T-helper 22 cell (primary cell): ENCODE measurements at places on chromosomes 5 and 9.

DNA sequence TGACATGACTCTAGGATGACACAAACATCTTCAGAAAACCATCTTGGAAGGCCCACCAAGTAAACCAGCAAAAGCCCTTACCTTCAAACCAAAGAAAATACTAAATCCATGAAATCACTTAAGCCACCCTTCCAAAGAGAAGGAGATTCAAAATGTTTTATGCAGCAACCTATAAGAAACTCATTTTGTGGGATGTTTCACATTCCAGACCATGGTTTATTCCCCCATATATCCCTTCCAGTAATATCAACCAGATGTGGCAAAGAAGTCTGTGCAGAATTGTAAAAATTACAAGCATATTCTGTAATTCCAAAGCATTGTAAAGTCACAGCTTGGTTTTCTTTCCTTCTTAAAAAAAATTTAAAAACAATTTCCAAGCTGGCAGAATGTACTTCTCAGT, 117.4 kb downstream of the SLIT3 start:
- DNase-seq: no peak

- DNase-seq: no peak
Measured at GRCh38 chr5:169701910-169702451, 64.9 kb downstream of the DOCK2 start.

- no peak for DNase-seq
Measured at GRCh38 chr5:152869971-152870370, 464.9 kb upstream of the NMUR2 start.

- DNase-seq: no peak
Measured at GRCh38 chr9:92589923-92590322, 54.1 kb upstream of the ECM2 start.

DNA sequence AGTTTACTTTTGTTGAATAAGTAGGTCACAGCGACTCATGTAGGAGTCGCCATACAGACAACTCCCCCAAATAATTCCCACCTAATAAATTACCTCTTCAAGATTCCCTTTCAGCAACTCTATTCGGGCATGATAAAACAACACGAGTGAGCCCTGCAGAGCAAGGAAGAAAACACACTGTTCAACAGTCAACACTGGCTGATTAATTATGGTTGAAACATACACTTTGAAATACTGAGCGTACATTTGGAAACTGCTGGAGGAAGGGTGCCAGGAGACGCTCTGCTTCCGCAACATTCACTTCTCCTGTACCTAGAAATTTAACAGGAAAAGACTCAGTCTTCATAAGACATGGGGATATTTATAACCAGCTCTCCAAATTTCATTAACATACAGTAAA, 117.5 kb downstream of the TTC39B start:
- no peak for DNase-seq

GRCh38 chr9:125428060-125428901, 166.7 kb downstream of the GAPVD1 start:
- DNase-seq: no peak

- DNase-seq: no peak
Measured at GRCh38 chr5:74587300-74587699, 53.2 kb downstream of the ENC1 start.

GRCh38 chr5:92849756-92850155, 731.3 kb downstream of the NR2F1-AS1 start:
- DNase-seq: no peak

DNA sequence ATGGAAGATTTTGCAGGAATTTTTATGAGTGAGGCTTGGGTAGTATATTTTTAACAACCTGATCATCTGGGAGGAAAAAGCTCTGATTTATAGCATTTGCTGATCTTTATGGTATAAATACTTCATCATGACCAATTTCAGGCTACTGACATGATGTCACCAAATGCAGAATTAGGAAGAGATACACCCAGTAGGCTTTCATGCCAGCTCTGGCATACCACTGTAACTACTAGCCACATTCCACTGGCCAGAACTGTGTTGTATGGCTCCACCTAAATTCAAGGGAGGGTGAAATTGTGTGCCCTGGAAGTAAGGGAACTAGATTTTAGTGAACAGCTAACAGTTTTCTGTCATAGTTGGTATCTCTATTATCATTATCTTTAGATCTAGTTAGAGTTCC, 17.6 kb downstream of the AP3S1 start:
- no peak for DNase-seq

GRCh38 chr5:179261301-179262125, 83.7 kb downstream of the ADAMTS2 start:
- DNase-seq: no peak

DNA sequence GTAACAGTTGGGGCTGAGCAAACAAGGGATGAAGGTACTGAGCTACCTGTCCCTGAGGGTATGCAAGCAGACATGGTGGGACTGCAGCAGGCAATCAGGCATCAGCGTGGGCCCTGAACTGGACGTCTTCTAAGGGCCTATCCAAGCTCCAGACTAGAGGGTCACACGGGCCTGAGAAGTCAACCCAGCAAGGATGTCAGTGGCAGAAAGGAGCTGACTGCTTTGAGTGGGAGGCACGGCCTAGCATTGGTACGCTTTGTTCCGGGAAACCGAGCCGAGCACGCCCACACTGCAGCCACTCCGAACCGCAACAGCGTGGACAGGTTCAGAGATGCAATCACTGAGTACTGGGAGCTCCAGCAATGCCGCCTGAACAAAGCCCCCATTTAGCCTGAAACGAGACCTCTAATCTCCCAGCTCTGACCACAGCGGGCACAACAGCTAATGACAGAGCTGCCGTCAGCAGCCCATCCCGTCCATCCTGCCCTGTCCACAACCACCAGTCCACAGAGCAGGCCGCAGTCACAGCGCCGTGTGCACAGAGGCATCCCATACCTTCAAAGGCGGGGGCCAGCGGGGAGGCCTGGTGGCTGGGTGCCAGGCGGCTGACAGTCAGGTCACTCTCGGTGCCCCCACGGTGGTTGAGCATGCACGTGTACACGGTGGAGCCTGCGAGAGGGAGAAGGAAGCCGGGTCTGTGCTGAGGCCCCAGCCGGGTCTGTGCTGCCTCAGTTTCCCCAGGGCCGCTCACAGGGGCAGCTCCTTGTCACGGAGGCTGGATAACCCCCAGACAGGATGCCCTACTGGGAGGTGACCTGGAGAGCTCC, 44.2 kb downstream of the SARDH start:
- no peak for DNase-seq

DNA sequence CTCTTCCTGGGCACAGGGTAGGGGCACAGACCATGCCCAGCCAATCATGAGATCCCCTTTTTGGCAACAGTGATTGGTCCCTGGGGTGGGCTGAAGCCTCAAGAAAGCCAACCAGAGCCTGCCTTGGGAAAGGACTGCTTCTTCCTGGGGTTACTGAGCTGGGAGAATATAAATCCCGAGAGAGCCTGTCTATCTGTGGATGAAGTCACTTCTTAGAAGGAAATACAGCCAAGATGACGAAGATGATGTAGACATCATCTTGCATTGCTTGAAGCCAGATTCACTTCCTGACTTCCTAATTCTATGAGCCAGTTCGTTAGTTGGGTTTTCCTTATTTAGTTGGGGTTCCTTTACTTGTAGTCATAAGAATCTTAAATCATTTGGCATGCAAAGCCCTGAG, 50.1 kb upstream of the PWWP2A start:
- DNase-seq: no peak

DNA sequence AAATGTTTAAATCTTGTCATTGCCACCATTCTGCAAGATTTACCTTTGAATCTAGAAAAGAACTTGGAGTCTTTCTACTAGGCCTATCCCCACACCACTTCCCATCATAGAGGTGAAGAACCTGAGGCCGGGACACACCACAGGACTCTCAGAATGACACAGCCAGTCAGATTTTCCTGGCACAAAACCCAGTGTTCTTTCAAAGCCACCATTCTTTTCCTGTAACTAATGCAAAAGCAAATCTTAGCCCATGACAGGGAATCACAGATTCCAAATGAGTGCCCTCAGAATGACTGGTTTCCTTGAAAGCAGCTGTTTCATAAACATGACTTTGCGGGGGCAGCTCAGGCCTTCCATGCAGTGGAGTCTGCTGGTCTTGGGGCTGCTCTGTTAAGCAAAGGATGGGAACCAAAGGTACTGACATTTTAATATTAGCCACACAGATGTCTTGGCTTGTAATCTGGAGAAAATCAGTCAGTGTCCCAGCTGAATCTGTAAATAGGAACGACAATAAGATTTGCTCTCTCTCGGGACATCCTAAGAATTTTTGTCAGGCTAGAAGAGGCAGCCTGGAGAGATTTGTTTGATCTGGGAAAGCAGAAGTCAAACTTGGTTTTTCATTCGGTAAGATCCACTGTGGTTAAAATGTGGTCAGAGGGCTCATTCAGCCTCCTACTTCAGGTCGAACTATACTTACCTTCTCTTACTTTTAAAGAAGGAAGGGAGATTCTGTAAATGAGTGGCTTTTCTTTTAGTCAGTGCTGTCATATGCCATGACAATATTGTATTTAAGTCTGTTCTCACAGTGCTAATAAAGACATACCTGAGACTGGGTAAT, 115.1 kb downstream of the PALM2AKAP2 start:
- DNase-seq: no peak

DNA sequence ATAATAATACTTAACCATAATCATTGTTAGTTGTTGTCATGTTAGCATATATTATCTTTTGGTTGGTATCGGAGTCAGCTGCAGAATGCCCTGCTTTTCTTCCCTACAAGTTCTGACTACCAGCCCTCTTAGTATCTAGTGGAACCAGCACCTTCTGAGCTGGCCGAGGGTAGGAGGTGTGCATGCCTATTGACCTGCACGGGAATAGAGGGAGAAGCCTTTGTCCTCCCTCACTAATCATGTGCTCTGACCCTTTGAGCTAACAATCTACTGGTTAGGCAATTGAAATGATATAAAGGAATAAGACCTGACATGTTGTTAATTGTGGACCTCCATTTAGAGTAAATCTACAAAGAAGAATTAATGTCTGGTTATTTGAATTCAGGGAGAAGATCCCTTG, 4.1 kb downstream of the PCSK5 start:
- no peak for DNase-seq

DNA sequence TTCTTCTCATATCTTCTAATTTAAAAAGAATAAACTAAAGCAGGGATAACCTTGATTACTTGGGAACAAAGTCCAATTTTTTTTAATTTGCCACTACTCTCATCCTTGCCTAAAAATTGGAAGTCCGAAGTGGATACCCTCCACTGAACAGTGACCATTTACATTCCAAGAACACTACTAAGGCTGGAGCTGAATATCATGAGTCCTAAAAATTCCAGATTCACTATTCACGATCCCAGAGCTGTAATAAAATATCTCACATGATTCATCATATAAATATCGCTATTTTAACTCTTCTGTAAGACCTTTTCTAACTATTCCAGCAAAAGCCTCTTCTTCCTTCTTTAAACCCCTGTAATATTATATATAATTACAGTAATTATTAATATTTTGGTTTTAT, 57.4 kb downstream of the ATPSCKMT start:
- DNase-seq: no peak

- DNase-seq: no peak
Measured at GRCh38 chr5:173855162-173855994, 32.8 kb upstream of the CPEB4 start.

- DNase-seq: no peak
Measured at GRCh38 chr5:10734037-10734709, 26.9 kb downstream of the DAP start.

DNA sequence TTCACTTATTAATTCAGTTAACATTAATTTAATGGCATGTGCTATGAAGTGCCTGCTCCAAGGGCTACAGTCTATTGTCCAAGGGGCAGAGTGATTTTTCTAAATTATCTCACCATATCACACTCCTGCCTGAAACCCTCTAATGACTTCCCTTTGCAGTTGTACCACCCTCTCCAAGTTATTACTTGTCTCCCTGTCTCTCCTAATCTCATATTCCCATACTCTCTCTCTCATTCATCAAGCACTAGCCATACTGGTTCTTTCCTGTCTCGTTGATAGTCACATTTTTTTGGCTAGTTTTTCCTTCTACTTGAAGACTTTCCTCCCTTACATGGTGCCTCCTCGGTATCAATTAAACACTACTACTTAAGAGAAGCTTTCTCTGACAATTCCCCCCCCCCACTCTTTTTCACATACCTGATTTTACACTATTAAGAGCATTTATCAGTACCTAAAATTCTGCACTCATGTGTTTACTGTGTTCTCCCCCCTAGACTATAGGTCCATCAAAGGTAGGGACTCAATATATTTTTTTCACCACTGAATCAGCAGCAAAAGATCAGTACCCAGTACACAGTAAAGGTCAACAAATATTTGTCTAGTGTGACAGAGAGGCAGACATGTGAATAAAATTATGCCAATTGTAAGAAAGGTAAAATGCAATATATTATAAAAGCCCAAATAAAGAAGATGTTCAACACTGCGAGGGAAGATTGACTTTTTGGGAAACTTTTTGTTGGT, 19.0 kb downstream of the RICTOR start:
- no peak for DNase-seq

DNA sequence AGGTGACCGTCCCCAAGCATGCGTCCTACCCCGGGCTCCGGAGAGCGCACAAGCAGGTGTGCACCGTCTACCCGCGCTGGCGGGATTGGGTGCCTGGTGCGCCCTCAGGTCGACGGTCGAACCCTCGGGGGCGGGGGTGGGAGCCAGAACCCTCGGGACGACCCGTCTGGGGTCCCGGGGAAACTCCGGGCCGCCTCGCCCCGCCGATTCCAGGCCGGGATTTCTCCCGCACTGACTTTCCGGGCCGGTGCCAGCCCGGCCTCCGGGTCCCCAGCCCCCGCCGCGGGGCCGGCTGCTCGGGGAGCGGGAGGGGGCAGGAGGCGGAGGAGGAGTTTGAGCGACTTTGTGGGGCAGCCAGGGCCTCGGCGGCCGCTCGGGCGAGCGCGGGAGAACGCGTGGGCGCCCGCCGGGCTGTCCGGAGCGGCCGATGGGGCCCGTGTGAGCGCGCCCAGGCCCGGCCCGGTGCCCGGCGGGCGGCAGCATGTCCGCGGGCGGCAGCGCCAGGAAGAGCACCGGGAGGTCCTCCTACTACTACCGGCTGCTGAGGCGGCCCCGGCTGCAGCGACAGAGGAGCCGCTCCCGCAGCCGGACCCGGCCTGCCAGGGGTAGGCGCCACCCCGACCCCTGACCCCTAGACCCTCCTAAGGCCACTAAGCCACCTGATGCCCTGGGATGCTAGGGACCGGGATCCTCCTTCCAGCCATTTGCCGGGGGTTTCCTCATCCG, at the start of gene DAB2IP:
Gene DAB2IP, plus strand, starts transcription at position 340 of the 726 bp plus-strand sequence. Its CDS starts 142 bp downstream, at position 482.
- DNase-seq: no peak

DNA sequence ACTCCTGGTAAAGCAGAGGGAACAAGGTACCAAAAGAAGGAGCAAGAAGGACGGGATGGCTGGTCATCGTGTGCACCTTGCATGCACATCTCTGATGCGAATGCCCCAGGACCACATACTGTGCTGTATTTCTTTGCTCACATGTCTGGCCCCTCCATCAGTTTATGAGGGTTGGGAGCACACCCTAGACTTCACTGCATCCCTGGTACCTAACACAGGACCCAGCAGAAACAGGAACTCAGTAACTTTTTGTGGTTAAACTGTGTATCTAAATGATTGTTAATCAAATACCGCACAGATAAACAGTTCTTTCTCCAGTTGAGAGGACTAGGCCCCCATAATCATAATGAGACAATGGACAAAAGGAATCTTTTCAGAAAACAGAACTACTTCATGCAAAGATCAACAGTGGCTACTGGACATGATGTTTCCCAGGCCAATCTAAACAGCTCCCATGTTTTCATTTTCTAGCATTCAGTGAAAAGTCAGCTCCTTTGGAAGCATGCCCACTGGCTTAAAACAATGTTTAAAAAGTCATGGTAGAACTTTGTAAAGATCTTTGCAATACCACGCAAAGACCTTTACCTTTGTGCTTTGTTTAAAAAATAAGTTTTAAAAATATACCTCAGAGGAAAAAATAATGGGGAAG, 55.5 kb upstream of the IFNK start:
- no peak for DNase-seq
